ENCODE measurements at places on chromosomes 6 and 20.
A peak's percentile ranks its signal among the peaks of the same experiment; 100 is the strongest.

DNA sequence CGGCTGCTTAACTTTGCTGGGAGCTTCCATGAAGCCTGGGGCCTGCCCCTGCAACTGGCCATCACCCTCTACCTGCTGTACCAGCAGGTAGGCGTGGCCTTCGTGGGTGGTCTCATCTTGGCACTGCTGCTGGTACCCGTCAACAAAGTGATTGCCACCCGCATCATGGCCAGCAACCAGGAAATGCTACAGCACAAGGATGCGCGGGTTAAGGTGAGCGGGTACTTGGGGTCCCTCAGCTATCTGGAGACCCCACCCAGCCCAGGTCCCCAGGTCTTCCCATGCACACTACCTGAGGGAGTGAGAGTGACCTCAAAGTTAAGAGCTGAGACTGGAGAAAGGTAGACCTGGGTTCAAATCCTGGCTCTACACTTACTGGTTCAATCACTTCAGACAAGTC lies 5.8 kb downstream of the ABCC10 start:
- DNase-seq = no peak

DNA sequence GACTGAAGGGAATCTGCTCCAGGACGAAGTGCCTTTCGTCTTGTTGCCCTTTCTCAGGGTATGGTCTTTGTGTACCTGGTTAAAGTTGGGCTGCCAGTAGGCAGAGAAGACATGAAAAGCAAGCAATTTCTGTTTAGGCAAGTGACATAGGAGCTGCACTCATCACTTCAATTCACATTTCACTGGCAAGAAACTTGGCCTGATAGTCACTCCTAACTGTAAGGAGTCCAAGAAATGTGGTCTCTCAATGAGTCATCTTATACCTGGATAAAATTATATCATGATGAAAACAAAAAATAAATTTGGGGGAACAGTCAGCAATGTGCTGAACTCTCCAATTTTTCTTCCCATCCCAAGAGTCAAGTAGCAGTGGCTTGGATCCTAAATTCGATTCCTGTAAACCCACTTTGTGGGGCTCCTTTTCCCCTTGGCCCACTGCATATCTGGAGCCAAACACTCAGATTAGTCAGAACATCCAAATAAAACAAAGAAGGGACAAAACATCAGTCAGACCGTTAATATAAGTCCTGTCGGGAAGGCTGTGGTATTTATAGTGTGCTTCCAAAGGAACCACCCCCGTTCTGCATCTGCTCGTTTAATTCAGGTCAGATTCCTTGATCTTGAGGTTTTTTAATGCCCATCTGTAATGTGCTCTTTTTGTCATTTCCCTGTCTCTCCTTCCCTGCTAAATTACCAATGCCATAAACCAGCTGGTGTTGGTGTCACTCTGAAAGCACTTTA lies 5.0 kb upstream of the GABRR1 start:
- DNase-seq = no peak

GRCh38 chr6:12735786-12736185 lies 19.2 kb downstream of the PHACTR1 start:
- no peak for DNase-seq

- no peak for DNase-seq
Measured at GRCh38 chr6:41157323-41157722, 3.2 kb upstream of the TREML1 start.

GRCh38 chr6:35370124-35370741 lies 27.9 kb downstream of the PPARD start:
- peak; percentile 74 for DNase-seq

DNA sequence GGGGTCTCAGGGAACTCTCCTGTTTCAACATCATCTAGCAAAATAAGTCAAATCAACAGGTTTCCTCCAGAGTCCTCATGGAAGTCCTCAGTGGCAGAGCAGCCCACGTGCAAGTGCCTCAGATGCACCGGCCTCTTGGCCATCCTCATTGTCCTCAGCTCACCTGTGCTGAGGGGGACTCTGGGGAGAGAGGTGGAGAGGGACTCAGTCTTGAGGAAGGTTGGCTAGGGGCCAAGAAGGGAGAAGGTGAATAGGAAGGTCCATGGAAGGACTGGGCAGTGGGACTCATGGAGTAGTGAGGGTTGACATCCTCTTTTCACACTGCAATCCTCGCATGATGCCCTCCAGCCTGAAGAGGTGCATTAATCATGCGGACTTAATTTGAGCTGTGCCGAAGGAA lies 77.9 kb upstream of the DUSP22 start:
- DNase-seq = no peak

GRCh38 chr20:47676912-47677634 lies 108.2 kb downstream of the SULF2 start:
- no peak for DNase-seq

DNA sequence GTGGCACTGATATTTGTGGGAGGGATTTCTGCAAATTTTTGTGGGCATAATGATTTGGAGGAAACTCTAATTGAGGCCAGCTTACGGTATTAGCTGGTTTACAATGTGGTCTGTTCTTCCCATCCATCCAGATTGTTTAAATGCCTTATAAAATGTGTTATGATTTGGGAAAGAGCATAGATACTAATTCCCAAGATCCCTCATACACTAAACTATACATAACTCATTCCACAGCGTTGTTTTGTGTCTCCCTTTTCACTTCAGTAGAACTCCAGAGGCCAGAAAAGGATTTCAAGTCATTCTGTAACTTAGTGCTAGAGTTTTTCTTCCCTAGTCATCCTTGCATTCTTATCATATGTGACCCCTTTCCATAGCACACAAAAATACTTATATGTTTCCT lies 292.6 kb upstream of the NT5E start:
- peak; percentile 48 for DNase-seq

- DNase-seq = no peak
Measured at GRCh38 chr6:22149501-22150367, 147.1 kb downstream of the PRL start.

GRCh38 chr6:22668307-22668706 lies 98.9 kb downstream of the HDGFL1 start:
- no peak for DNase-seq

- DNase-seq = no peak
Measured at GRCh38 chr20:51587145-51587544, 44.6 kb upstream of the NFATC2 start.

DNA sequence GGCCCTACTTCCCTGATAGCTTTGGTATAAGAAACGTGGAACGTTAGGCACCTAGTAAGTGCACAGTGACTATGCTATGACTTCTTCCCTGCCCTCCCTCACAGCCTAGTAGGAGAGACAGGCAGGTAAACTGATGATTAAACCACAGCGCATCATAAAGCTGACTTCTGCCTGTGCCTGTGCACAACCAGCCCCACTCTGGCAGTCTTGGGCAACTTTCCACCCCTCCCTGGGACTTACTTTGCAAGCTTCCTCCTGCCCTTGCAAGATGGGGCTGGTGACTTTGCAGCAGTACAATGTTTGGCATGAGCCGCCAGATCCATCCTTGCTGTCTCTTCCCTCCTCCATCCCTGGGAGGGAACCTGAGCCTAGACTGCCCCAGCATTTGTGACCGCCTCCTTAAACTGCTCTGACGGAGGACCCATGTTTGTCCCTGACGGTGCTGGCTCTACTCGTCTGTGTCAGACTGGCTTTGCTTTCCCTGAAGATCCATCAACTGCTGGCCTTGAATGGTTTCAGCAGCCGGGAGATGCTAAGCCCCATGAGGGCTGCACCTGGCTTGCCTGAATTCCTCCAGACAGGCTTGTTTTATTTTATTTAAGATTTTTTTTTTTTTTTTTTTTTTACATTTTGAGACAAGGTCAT lies 36.1 kb downstream of the EFCAB8 start:
- DNase-seq = no peak

DNA sequence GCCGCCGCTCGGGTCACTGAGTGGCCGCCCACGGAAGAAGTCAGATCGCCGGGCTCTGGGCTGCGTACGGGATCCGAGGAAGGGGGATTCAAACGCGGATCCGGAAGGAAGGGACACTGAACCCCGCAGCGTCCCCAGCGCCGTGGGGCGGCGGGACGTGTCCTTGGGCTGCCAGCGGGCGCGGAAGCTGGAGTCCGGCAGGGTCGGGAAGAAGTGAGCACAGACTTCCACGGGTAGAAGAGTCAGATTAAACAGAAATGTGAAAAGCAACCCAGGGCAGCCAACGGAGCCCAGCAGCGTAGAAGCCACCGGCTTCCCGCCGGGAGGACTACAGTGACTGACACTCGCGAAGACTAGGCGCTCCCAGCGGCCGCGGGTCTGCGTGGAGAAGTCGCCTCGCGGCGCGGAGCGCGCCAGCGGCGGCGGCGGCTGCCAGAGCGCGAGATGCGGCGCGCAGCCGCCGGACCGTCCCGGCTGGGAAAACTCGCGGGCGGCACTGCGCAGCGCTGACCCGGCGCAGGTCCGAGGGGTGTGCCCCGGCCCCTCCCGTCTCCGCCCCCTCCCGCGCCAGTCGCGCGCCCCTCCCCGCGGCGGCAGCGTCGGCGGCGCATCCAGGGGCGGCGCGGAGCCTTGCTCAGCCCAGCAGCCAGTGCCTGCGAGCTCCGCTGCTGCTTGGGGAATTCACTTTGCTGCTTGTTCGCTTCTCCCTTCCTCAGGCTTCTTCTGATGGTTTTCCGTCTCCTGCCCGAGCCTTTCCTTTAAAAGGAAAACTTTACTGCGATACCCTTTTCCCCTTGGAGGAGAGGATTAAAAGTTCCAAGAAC lies at the start of gene SAMD5:
SAMD5 (plus strand) TSS at position 649 of the 824 bp plus-strand sequence. CDS start 239 bp downstream, outside the sequence.
- no peak for DNase-seq

GRCh38 chr20:38927902-38928578 lies 1.8 kb downstream of the FAM83D start:
- no peak for DNase-seq

DNA sequence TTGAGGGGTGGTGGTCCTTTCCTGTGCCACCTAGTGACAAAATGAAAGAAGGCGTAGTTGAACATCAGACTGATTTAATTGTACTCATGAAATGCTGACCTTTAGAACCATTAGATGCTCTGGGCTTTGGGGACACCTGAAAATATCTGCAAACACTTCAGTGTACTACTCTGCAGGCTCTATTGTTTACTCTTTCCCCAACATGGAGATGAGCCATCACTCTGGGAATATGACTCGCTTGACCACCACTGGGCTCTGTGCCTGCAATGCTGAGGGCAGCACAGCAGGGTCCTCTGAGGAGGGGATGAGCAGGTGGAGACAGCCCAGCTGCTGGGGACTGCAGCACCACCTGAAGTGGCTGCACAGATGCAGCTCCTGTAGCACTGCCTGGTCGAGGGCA lies 74.8 kb upstream of the SLC24A3 start:
- DNase-seq = no peak

- DNase-seq = no peak
Measured at GRCh38 chr20:32296412-32296811, 19.0 kb downstream of the KIF3B start.

DNA sequence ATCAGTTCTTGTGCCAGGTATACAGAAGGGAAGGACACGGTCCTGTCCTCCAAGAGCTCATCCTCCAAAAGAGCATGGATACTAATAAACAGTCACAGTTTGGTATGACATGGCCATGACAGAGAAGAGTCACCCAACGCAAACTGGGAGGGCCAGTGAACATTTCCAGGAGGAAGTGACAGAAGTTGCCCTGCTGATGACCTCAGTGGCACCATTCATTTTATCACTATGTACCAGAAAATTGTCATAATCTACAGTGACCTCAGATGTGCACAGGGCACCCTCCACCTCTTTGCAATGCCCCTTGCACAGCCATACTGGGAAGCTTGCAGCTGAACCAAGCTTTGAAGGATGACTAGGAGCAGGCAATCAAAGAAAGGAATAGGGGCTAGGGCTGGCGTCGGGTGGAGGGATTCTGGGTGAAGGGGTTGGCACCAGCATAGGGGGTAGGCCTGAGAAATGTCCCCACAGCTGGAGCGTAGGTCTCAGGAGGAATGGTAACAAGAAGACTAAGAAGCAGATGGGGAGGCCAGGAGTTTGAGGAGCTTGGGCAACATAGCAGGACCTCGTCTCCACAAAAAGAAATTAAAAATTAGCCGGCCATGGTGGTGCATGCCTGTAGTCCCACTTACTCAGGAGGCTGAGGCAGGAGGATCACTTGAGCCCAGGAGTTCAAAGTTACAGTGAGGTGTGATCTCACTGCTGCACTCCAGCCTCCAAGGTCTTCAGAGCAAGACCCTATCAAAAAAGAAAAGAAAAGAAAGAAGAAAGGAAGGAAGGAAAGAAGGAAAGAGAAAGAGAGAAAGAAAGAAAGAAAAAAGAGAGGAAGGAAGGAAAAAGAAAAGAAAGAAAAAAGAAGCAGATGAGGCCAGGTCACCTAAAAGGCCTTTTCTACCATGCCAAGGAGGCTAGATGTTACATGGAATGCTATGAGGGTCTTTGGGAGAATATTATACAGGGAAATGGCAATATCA lies 65.3 kb upstream of the SNX9 start:
- no peak for DNase-seq

DNA sequence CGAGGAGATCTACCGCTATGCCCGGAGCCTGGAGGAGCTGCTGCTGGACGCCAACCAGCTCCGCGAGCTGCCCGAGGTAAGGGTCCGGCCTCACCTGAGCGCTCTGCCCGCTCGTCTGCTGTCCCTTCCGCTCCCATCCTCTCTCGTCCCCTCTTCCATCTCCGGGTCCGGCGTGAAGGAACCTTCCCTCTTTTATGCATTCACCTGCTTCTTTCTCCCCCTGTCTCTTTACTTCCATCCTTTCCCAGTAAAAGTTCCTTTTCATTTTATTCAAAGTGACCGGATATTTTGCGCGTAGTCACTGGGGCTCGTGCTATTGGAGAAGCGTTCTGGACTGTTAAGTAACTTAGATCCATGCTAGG lies 516 bp downstream of the LRRC1 start:
- DNase-seq = no peak

DNA sequence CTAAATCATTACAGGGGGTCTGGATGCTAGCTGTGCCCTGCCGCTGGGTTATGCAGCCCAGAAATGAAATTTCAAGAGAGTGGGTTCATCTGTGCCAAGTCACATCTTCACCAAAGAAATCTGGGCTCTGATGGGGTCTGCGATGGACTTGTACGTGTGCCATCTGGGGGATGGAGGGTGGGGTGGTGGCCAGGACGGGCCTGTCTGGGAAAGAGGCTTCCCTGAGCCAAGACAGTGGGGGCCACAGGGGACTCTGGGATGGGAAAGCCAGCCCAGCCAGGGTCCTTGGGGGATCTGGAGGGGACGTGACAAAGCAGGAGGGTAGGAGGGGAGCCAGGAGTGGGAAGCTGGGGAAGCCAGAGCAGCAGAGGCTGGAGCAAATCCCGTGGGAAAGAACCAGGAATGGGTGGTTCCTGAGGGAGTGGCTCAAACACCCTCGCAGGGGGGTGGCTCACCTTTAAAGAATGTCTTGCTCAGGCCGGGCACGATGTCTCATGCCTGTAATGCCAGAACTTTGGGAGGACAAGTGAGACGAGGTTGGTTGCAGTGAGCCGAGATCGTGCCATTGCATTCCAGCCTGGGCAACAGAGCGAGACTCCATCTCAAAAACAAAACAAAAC lies 36.3 kb upstream of the SULF2 start:
- DNase-seq = no peak

DNA sequence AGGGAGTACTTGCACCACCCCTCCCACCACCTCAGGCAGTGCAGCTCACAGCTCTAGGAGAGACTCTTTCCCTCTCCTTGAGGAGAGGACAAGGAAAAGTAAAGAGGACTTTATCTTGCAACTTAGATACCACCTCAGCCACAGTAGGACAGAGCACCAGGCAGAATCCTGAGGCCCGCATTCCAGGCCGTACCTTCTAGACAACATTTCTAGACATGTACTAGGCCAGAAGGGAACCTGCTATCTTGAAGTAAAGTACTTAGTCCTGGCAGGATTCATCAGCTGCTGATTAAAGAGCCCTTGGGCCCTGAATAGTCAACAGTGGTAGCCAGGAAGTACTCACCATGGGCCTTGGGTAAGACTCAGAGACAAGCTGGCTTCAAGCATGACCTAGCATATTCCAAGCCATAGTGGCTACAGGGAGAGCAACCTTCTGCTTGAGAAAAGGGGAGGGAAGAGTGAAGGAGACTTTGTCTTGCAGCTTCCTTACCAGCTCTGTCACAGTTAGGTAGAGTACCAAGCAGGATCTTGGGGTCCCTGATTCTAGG lies 384.4 kb upstream of the RNF217 start:
- DNase-seq = no peak
